CD4-positive, alpha-beta T cell treated with Interleukin-15 for 1 hour (primary cell): ENCODE measurements at places on chromosomes 16 and 17.

DNA sequence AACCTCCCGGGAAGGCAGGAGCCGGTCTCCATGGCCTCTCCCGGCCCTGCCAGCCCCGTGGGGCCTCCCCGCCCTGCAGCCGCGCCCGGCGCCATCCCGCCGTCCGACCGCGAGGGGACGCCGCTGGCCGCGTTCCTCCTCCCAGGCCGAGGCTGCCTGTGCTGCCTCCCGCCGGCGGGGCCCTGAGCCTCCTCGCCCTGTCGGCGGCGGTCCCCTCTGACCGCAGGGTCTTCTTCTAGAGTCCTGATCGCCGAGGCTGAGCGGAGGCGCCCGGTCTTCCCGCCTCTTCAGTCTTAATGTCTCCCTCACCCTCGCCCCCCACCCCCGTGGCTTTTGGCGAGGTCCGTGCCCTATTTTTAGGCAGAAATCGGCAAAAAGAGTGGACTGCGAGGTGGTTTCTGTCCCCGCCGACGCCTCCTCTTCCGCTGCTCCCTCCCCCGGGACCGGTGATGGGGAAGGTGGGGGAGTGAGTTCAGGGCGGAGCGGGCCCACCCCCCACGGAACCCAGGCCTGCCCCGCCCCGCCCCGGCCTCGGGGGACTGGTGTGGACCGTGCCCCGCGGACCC lies 794 bp upstream of the CPNE7 start:
- DNase-seq: peak; percentile 39

DNA sequence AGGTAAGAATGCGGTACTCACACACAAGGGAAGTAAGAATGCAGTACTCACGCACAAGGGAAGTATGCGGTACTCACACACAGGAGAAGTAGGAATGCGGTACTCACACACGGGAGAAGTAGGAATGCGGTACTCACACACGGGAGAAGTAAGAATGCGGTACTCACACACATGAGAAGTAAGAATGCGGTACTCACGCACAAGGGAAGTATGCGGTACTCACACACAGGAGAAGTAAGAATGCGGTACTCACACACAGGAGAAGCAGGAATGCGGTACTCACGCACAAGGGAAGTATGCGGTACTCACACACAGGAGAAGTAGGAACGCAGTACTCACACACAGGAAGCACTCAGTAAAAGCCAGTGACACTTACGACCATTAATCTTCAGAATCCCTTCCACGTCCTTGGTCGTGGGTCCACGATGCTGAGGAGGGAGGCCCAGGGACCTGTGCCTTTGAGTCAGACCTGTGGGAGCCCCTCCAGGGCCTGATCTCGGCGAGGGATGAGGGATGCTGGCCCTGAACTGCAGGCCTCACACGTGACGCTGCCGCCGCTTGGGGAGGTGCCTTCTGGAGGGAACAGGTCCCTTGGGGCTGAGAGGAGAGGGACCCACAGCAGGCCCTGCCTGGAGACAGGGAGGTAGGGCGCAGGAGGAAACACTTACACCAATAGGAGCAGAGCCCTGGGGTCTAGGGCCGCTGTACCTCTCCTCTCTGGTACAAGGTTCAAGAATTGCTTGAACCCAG lies 20.2 kb downstream of the ABR start:
- DNase-seq: no peak

DNA sequence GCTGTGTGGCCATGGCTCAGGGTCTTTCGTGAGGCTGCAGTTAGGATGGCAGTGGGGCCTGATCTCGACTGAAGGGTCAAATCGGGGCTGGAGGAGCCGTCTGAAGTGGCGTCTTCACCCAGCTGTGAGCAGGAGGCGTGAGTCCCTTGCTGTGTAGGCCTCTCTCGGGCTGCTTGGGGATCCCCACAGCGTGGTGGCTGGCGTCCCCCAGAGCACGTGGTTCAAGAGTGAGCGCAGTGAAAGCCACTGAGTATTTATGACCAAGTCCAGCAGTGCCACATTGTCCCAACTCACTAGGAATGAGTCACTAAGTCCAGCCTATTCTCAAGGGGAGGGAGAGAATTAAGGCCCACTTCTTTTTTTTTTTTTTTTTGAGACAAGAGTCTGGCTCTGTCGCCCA lies 11.7 kb upstream of the TCF25 start:
- DNase-seq: no peak

DNA sequence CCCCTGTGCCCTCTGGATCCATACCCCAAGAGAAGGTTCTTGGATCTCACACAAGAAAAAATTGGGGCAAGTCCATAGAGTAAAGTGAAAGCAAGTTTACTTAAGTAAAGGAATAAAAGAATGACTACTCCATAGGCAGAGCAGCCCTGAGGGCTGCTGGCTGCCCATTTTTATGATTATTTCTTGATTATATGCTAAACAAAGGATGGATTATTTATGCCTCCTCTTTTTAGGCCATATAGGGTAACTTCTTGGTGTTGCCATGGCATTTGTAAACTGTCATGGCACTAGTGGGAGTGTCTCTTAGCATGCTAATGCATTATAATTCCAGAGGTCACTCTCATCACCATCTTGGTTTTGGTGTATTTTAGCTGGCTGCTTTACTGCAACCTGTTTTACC lies 70.8 kb downstream of the NLK start:
- no peak for DNase-seq

GRCh38 chr16:4966736-4967453 lies 8.8 kb downstream of the SEC14L5 start:
- DNase-seq: no peak

GRCh38 chr17:39793301-39793872 lies 55.6 kb downstream of the GRB7 start:
- DNase-seq: no peak

- no peak for DNase-seq
Observed at GRCh38 chr17:18182110-18182977, 1.3 kb upstream of the ALKBH5 start.

GRCh38 chr16:6570530-6570929 lies 762.1 kb upstream of the RBFOX1 start:
- DNase-seq: no peak

- DNase-seq: peak; percentile 27
Observed at GRCh38 chr17:67569873-67570272, 147.9 kb upstream of the NOL11 start.

- peak; percentile 89 for DNase-seq
Observed at GRCh38 chr17:35764123-35764991, 3.7 kb downstream of the C17orf50 start.

DNA sequence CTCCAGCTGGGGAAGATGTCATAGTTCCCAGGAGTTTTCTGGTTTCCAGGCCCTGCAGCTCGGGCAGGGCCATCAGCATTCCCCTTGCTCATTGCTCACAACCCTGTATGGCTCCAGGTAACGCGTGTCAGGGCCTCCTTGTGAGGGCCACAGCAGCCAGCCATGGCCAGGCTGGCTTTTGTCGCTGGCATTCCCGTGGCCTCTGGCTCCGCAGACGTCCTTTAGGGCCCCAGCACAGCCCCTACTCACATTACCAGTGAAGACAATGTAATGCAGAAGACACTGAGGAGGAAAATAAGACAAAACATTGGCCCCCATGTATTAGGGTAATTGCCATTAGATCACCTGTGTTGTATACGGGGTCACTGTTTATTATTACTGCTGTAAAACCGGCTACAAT lies 1799.0 kb downstream of the TP53TG3F start:
- DNase-seq: no peak

DNA sequence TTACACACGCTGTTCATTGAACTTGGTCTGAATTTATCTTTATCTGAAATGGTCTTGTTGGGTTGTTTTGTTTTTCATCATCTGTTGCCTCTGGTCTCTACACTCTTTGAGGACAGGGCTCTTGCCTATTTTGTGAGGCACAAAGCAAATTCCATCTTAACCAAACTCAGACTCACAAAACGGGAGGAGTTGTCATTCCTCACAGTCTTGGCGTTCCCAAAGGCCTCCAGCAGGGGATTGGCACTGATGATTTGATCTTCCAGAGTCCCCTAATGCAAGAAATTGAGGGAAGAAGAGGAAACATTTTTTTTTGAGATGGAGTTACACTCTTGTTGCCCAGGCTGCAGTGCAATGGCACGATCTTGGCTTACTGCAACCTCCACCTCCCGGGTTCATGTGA lies 8.7 kb downstream of the MYH3 start:
- no peak for DNase-seq

DNA sequence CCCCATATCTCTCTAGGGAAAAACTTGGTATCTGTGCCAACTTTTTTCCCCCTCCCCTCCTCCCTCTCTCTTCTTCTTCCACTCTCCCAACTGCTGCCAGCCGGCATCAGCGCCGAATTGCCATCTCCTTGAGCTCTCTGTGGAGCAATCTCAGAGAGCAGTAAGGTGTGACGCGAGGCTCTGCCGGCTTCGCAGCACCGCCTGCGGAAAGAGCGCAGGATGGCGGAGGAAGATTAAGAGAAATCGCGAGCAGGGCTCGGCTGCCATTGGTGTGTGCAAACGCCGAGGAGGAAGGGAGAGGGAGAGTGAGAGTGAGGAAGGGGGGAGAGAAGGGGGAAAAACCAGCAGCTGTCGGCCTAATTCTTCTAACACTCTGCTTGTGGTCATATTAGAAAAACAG lies 44.2 kb downstream of the NEUROD2 start:
- DNase-seq: no peak

DNA sequence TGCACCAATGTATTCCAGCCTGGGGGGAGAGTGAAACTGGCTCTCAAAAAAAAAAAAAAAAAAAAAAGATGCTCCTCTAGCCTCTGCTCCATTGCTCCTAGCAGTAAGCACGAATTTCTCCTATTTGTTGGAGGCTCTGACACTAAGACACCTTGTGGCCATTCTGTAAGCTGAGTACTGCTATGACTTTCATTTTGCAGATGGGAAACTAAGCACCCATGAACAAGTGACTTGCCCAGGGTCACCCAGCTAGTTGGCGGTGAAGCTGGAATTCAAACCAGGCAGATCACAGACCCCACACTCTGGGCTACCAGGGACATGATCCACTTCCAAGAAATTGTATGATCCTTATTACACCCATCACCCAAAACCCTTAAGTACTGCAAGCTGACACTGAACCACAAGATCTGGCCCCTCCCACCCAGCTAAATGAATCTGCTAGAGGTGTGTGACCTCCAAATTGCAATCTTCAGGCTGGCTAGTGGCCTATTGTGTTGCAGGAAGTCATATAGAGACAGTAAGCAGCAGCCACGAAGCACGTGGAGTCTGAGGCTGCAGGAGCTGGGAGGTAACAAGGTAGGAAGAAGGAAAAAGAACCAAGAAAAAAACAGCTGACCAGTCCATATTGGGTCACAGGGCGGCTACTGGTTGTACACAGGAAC lies 209.4 kb downstream of the XYLT1 start:
- no peak for DNase-seq

GRCh38 chr17:7220593-7221277 lies 997 bp downstream of the ACADVL start:
- DNase-seq: peak; percentile 71

DNA sequence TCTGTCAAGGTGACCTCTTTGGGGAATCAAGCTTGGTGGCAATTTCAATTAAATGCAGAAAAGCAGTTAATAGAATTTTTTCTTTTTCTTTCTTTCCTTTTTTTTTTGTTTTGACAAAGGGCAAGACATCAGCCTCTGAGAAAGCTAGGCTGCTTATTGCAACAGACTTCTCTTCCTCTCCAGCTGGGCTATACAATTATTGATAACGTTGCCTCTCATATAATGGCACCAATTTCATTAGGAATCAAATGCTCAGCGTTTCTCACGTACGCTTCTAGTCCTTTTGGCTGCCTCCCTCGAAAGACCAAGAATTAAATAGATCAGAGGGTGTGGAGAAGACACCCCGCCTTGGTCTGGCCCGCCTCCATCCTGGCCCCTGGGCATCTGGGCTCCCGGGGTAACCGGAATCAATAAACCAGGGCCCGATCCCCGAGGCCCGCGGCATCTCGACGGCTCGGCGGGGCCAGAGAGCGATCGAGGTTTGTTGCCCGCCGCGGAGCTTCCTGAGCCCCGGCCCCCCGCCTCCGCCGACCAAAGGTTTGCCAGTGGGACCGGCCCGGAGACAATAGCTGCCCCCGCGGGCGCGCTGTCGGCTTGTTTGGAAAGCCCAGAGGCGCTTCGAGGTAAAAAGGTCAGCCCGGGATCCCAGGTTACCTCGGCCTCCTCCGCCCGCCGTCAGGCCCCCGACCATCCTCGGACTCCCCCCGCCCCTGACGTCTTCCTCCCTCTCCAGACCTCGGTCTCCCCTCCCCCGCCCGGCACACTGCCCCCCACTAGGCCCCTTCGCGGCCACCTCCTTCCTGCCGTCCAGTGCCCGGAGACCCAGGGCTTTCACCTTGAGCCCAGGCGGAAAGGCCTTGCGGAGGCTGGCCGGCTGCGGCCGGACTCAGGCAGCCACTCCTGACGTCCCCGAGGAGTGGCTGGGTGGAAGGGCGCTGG lies 3.9 kb downstream of the HOXB1 start:
- no peak for DNase-seq

GRCh38 chr16:5972747-5973146 lies 875.2 kb upstream of the EEF2KMT start:
- DNase-seq: no peak

- no peak for DNase-seq
Observed at GRCh38 chr17:55152236-55152635, 112.5 kb upstream of the HLF start.

DNA sequence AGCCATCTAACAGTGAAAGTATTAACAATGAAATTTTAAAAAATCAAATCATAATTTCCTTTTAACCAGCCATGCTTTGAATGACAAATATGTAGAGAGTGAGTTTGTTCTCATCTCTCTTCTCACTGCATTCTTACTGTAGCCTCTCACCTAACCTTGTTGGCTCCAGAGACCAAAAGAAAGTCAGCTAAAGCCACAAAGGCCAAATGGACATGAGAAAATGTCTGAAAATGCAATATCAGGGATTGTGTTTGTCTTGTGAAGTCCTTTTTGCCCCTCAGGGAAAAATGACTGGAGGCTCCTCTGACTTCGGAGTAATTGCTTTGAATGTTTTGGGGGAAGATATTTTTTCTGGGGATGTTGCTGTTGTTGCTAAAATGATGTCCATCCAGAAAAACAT lies 166.3 kb downstream of the SLC39A11 start:
- no peak for DNase-seq

DNA sequence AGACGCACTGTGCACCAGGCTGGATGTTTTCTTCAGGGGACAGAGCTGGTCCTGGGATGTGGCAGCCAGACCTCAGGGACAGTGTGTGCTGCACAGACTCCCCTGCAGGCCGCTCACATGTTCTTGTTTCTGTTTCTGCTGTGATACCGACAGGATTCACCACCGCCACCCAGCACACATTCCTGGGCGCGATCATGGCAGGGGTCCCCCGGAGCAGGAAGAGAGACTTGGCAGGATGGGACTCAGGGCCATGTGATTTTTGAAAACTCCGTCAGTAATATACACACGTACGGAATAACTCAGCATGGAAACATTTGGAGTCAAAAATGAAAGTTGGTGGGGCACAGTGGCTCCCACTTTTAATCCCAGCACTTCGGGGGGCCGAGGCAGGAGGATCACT lies 79.0 kb downstream of the HAPSTR1 start:
- DNase-seq: no peak

DNA sequence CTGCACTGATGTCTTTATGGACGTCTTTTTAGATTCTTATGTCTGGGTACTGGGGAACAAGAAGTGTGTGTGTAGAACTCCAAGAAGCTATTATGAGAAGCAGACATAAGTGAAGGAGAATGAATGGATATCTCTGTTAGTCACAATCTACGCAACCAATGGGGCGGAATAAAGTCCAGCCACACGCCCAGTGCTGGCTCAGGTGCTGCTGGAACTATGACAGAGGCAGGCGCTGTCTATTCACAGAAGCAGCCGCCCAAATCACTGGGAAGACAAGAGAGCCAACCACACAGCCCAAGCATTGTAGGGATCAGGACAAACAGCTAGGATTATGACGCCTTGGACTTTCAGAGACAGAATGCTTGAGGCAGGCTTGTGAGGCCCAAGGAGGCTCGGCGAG lies 43.9 kb upstream of the ICAM2 start:
- no peak for DNase-seq
